Peyer's patch (tissue), 4 donors: ENCODE measurements at places on chromosomes 11 and 22. TPM values are rescaled to one million over a fixed set of nuclear protein-coding genes. Genes with fewer than 3 reads are reported as not detected.

C11orf16 gene
- not detected for total RNA-seq

- H3K36me3 ChIP-seq, result no peaks in the 10 kb centered on the region
- no peaks in the 10 kb centered on the region for H3K27me3 ChIP-seq
- H3K4me1 ChIP-seq, result no peaks in the 10 kb centered on the region
- DNase-seq, result no peak
Measured at GRCh38 chr22:24486501-24486921, 8.6 kb upstream of the UPB1 start.

LGALS1 gene
- 92.3 TPM for total RNA-seq

GRCh38 chr11:133173810-133174412 lies 358.4 kb downstream of the OPCML start:
- no peak for DNase-seq
- no peaks in the 10 kb centered on the region for H3K4me1 ChIP-seq
- H3K4me3 ChIP-seq, result no peak overlapping the region
- H3K27me3 ChIP-seq, result no peaks in the 10 kb centered on the region
- no peak overlapping the region for H3K27ac ChIP-seq

GRCh38 chr22:46725096-46725495 lies 13.0 kb downstream of the CERK start:
- H3K4me3 ChIP-seq, result no peak overlapping the region
- H3K36me3 ChIP-seq, result no peaks in the 10 kb centered on the region
- H3K27ac ChIP-seq, result no peak overlapping the region
- DNase-seq, result no peak
- H3K4me1 ChIP-seq, result peaks cover 36% of the 10 kb centered on the region
- H3K27me3 ChIP-seq, result no peaks in the 10 kb centered on the region

ALDH3B1 gene
- 53.5 TPM for total RNA-seq
